ENCODE measurements at places on chromosomes 7 and 10. TPM values are rescaled to one million over a fixed set of nuclear protein-coding genes. Genes with fewer than 3 reads are reported as not detected.

Gene SFTPA1
- not detected for polyA plus RNA-seq

Gene BAIAP2L1
- 3.9 TPM for polyA plus RNA-seq

Gene RBP3
- polyA plus RNA-seq = not detected

Gene GATA3
- not detected for polyA plus RNA-seq

Gene SOSTDC1
- 0.11 TPM for polyA plus RNA-seq

Gene HGF
- polyA plus RNA-seq = 129 TPM

Gene PSD
- 8.2 TPM for polyA plus RNA-seq

Gene ZNF488
- 0.16 TPM for polyA plus RNA-seq

Gene POLR2J3
- 40.8 TPM for polyA plus RNA-seq

Gene SPDYE16
- not detected for polyA plus RNA-seq

Gene AIFM2
- 9.1 TPM for polyA plus RNA-seq

Gene ODAD2
- polyA plus RNA-seq = 1.3 TPM

Gene SORCS3
- not detected for polyA plus RNA-seq

Gene FAM25C
- not detected for polyA plus RNA-seq

Gene GDF2
- not detected for polyA plus RNA-seq

Gene TSPAN12
- polyA plus RNA-seq = 3.4 TPM

Gene FKBP6
- not detected for polyA plus RNA-seq

Gene MTPN
- 207 TPM for polyA plus RNA-seq

Gene MPP7
- 0.61 TPM for polyA plus RNA-seq

Gene LIPN
- not detected for polyA plus RNA-seq

Gene PGAM2
- polyA plus RNA-seq = not detected

Gene PPIA
- polyA plus RNA-seq = 4,846 TPM

Gene VKORC1L1
- polyA plus RNA-seq = 21.3 TPM
